ENCODE measurements at places on chromosomes 5 and 9. TPM values are rescaled to one million over a fixed set of nuclear protein-coding genes. Genes with fewer than 3 reads are reported as not detected.

- peak; percentile 11 for DNase-seq
Observed at GRCh38 chr5:35246900-35247647, 16.8 kb upstream of the PRLR start.

DNA sequence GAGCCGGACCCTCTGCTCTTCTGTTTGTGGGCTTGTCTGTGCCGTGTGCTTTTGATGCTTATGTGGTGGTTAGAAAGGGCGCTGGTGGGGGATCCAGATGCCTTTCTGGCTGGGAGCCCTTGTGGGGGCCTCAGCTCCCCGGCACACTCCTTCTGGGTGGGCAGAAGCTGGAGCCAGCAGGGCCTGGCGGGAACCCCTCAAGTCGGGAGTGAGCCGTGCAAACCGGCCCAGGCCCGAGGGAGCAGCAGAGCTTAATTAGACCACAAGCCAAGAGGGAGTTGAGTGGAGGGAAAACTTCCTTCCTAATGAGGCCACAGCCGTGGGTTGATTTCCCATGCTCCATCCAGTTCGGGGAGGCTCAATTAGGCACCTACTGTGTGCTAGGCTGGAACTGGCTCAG lies 76.0 kb upstream of the RNU6ATAC start:
- DNase-seq: no peak

GRCh38 chr9:10534850-10535249 lies 78.0 kb downstream of the PTPRD start:
- DNase-seq: no peak

GRCh38 chr9:135641745-135642144 lies 2.4 kb upstream of the GLT6D1 start:
- peak; percentile 56 for DNase-seq

DNA sequence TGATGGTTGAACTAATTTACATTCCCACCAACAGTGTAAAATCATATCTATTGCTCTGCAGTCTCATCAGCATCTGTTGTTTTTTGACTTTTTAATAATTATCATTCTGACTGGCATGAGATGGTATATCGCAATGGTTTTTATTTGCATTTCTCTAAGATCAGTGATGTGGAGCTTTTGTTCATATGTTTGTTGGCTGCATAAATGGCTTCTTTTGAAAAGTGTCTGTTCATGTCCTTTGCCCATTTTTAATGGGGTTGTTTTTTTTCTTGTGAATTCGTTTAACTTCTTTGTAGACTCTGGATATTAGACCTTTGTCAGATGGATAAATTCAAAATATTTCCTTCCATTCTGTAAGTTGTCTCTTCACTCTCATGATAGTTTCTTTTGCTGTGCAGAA lies 115.2 kb upstream of the CDH12 start:
- no peak for DNase-seq

GRCh38 chr5:113435575-113435974 lies 786 bp upstream of the TSSK1B start:
- no peak for DNase-seq

DNA sequence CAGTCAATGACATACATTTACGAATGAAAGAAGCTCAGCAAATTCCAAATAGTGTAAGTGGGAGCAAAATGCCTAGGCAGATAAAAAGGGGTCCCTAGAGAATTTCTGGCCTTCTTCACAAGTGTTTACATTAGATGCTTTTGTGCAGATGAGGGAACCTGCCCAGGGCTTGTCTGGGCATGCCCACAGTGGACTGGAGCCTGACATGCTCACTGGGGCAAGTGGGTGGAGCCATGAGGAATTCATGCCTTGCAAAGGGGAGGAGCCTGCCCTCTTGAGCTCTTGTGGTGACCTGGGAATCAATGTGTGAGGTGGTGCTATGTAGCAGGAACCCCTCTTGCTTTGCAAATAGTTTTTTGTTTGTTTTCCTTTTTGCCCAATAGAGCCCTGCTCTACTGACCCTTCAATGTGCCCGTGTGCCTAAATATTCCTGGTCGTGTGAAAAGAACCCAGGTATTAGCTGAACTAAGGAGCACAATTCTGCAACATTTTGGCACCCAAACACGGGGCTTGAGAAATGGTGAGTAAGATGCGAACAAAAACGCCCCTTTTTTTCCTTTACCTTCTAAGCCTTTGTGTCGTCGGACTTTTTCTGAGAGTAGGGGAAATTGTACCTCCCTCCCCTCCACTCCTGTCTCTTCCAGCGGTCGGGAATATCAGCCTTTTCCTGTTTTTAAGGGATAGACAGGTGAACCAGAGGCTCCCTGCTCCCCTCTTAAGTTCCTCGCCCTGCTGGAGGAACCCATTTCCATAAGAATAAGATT lies 433.8 kb upstream of the CDH9 start:
- DNase-seq: peak; percentile 39

DNA sequence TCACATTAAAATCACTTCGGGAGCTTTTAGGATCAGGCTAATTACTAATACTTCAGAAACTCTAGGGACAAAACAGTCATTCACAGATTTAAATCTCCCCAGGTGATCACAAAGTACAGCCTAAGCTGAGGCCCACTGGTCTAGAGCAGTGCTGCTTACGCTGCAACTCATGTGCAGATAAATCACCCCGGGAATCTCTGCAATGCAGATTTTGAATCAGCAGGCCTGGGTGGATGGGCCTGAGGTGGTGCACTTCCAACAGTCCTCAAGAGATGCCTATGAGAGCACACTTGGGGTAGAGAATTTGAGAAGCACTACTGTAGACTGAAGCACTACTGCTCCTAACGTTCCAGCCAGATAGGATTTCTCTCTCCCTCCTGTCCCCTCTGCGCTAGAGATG lies 28.4 kb downstream of the CSF1R start:
- no peak for DNase-seq

SKIC3 gene
- total RNA-seq: 191 TPM
